Breast epithelium (tissue), 4 donors: ENCODE measurements at places on chromosomes 7 and 10. TPM values are rescaled to one million over a fixed set of nuclear protein-coding genes. Genes with fewer than 3 reads are reported as not detected.

DNA sequence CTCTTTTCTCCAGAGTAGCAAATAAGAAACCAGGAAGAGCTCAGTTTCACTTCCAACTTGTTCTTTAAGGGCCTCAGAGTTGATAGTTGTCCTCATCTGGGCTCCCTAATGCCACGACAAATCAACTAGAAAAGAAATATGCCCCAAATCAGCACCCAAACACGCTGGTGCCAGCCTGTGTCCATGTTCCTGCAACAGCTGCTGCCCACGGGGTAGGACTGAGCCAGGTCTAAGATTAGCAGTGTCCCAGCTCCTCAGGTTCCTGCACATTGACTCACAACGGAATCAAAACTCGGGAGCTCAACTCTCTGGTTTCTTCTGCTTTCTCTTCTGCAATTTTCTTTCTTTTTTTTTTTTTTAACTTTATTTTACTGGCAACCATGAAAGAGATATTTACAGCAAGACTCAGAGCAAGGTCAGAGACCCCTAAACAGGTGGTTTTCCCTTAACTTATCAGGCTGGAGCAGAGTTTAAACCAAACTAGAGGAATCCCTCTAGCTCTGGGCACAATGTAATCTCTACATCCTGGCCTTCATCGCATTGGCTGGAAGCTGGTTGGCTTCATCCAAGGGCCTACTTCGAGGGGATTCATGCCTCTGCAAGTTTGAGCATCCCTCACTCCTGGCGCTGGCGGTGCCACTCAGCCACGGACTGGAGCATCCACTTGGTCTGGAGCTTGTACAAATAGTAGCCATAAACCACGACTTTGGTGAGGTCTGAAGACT is 126.1 kb downstream of the PFKFB3 start:
- no peak overlapping the region for H3K4me3 ChIP-seq
- DNase-seq: no peak
- H3K27ac ChIP-seq: no peak overlapping the region

DNA sequence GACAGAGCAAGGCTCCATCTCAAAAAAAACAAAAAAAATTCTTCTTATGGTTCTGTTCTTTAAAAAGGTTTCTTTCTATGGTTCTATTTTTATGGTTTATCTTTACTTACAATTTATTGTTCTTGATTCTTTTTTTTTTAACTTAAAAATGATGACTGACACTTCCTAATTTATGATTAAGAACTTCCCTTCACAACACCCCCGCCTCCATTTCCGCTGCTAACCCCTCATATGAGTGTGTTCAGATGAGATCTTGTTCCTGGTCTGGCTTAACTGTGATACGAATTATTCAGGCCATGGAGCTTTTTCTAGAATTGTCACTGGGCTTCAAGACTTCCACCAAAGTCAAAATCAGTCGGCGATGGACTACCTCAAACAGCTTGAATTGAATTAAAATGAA is 33.9 kb downstream of the PTER start:
- H3K4me3 ChIP-seq: no peak overlapping the region
- no peak overlapping the region for H3K27ac ChIP-seq
- DNase-seq: no peak
- no peaks in the 10 kb centered on the region for H3K4me1 ChIP-seq
- no peaks in the 10 kb centered on the region for H3K27me3 ChIP-seq
- no peaks in the 10 kb centered on the region for H3K36me3 ChIP-seq

- no peak for DNase-seq
Measured at GRCh38 chr7:128068785-128069184, 37.5 kb upstream of the LRRC4 start.

DNA sequence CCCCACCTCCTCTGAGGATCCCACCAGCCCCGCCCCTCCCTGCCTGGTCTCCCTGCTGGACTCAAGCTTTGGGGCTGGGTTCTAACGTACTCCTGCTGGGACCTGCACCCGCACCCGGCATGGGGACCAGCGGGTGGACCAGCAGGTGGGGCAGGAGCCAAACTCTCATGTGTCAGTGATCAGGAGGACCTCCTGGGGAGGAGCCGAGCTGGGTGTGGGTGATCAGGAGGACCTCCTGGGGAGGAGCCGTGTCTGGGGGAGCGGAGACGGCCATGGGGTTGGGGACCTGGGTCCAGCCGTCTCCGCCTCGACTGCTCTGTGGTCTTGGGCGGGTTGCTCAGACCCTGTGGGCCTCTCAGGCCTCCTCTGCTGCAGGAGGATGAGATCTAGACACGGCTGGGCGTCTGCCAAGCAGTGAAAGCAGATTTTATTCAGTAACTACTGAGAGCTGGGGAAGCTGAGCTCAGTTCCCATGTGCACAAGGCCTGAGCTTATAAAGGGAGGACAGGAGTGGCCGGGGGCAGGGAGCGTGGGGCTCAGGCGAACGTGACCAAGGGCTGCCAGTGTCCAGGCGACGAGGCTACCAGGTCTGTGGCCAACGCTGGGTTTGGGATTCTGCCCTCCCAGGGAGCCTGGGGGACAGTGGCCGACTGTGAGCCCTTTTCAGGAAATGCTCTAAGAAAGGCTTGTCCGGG is 33.6 kb upstream of the UTF1 start:
- DNase-seq: no peak
- no peak overlapping the region for H3K4me3 ChIP-seq
- H3K27ac ChIP-seq: no peak overlapping the region
- no peaks in the 10 kb centered on the region for H3K27me3 ChIP-seq
- no peaks in the 10 kb centered on the region for H3K36me3 ChIP-seq
- H3K4me1 ChIP-seq: no peaks in the 10 kb centered on the region

GRCh38 chr10:8453587-8453986 is 399.1 kb downstream of the GATA3 start:
- H3K4me3 ChIP-seq: no peak overlapping the region
- peak overlapping the region; percentile 83 for H3K27ac ChIP-seq
- H3K36me3 ChIP-seq: no peaks in the 10 kb centered on the region
- H3K27me3 ChIP-seq: no peaks in the 10 kb centered on the region
- DNase-seq: peak; percentile 69
- peaks cover 3% of the 10 kb centered on the region for H3K4me1 ChIP-seq

DNA sequence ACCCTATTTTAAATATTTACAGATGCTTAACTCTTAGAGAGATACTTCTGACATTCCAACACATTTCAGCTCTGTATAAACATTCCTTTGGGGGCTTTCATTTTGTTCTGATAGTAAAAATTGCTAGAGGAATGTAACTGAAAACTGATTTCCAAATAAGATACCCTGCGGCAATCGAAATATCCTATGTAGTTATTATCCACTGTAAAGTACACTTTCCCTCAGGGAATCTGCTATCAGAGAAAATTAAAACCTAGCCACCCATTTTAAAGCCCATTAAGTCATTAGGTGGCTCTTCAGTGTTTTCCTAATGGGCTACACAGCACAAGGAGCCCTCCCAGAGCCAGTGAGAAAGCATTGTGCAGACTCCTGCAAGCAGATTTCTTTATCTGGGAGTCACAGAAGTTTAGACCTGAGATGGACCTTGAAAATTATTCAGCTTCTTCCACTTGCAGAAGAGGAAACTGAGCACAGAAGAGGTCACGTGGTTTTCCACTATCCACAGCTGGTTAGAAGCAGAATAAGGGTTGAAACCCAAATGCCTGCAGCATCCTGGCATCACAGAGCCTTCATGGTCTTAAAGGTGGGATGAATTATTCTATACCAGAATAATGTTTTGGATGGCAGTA is 12.6 kb upstream of the CPVL start:
- DNase-seq: no peak
- H3K27me3 ChIP-seq: no peaks in the 10 kb centered on the region
- no peaks in the 10 kb centered on the region for H3K4me1 ChIP-seq
- no peak overlapping the region for H3K4me3 ChIP-seq

- H3K4me1 ChIP-seq: no peaks in the 10 kb centered on the region
- no peak overlapping the region for H3K27ac ChIP-seq
- H3K36me3 ChIP-seq: no peaks in the 10 kb centered on the region
- no peaks in the 10 kb centered on the region for H3K27me3 ChIP-seq
- no peak overlapping the region for H3K4me3 ChIP-seq
Measured at GRCh38 chr7:44794331-44794730, 2.1 kb upstream of the PPIA start.

GRCh38 chr7:25391295-25391861 is 163.1 kb upstream of the NPVF start:
- H3K27ac ChIP-seq: no peak overlapping the region
- no peak overlapping the region for H3K4me3 ChIP-seq
- H3K27me3 ChIP-seq: no peaks in the 10 kb centered on the region
- DNase-seq: no peak
- no peaks in the 10 kb centered on the region for H3K4me1 ChIP-seq
- H3K36me3 ChIP-seq: no peaks in the 10 kb centered on the region

GRCh38 chr7:11642276-11642675 is 189.7 kb downstream of the THSD7A start:
- DNase-seq: no peak
- H3K27me3 ChIP-seq: no peaks in the 10 kb centered on the region
- no peaks in the 10 kb centered on the region for H3K36me3 ChIP-seq
- no peaks in the 10 kb centered on the region for H3K4me1 ChIP-seq
- H3K4me3 ChIP-seq: no peak overlapping the region

DNA sequence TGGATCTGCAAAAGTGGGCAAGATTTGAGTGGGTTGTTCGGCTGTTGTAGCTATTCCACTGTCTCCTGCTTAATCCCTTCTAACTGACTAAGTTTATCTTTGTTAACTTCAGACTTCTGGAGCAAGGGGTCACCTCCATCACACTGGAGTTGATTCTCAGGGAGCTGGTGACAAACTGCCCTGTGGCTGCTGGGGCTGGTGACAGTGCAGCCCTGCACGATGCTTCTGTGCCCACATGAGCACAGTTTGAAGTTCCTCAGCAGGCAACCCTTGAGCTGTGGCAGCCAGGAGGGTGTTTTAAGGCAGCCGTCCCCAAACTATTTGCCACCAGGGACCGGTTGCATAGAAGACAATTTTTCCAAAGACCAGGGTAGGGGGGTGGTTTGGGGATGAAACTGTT is 40.5 kb downstream of the ADRB1 start:
- DNase-seq: no peak
- H3K4me1 ChIP-seq: no peaks in the 10 kb centered on the region
- H3K4me3 ChIP-seq: no peak overlapping the region
- H3K27ac ChIP-seq: no peak overlapping the region

GRCh38 chr7:945556-946255 is 8.8 kb downstream of the ADAP1 start:
- DNase-seq: peak; percentile 88
- peak overlapping the region; percentile 86 for H3K27ac ChIP-seq
- H3K4me3 ChIP-seq: peak overlapping the region; percentile 42
- H3K27me3 ChIP-seq: no peaks in the 10 kb centered on the region

DNA sequence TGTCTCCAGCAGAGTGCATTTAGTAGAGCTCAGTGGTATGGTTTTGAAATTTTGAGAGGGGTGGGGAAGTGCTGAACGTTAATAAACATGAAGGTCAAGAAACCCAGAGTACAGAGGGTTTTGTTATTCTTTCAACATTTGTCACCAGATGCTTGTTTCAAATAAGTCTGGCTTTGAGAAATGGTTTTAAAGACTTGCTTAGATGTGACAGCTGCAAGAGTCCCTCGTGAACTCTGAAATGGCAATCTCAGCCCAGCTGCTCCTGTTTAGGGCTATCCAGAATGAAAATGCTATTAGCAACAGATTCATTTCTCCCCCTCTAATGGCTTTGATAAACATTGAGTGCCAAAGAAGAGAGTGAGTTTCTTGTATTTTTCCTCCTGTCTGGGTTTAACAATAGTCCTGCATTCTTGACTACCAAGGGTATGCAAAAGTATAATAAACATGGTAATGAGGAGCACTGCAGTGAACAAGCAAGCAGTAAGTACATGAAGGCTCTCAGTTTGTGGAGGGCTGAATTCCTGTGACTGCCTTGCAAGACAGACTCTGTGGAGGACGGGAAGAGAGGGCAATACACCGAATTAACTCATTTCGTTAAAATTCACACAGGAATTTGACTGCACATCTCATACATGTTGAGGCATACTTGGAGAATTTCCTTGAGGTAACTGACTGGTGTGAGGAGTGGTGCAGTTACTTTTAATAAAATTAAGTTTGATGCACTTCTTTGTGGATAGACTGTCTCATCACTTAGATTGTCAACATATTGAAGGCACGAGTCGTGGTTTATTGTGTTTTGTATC is 490.9 kb downstream of the REEP3 start:
- H3K36me3 ChIP-seq: no peaks in the 10 kb centered on the region
- H3K27ac ChIP-seq: no peak overlapping the region
- no peak overlapping the region for H3K4me3 ChIP-seq

- H3K4me1 ChIP-seq: no peaks in the 10 kb centered on the region
- H3K27me3 ChIP-seq: no peaks in the 10 kb centered on the region
- H3K4me3 ChIP-seq: no peak overlapping the region
- no peak for DNase-seq
Measured at GRCh38 chr7:115289971-115290370, 368.1 kb downstream of the MDFIC start.

DNA sequence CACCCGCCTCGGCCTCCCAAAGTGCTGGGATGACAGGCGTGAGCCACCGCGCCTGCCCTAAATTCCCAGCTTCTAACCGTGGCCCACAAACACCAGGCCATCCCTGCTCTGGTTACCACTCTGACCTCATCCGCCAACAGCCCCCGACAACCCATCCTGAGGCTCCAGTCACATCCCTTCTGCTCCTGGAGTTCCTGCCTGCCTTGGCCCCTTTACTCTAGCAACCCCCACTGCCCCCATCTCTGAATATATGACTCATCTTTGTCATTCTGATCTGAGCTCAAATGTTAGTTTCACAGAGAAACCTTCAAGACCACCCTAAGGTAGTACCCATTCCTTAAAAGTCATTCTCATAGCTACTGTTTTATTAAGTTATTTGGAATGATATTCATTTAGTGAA is 26.6 kb downstream of the RHEB start:
- H3K4me3 ChIP-seq: no peak overlapping the region
- no peak for DNase-seq
- no peaks in the 10 kb centered on the region for H3K36me3 ChIP-seq
- H3K4me1 ChIP-seq: no peaks in the 10 kb centered on the region
- H3K27me3 ChIP-seq: no peaks in the 10 kb centered on the region

DNA sequence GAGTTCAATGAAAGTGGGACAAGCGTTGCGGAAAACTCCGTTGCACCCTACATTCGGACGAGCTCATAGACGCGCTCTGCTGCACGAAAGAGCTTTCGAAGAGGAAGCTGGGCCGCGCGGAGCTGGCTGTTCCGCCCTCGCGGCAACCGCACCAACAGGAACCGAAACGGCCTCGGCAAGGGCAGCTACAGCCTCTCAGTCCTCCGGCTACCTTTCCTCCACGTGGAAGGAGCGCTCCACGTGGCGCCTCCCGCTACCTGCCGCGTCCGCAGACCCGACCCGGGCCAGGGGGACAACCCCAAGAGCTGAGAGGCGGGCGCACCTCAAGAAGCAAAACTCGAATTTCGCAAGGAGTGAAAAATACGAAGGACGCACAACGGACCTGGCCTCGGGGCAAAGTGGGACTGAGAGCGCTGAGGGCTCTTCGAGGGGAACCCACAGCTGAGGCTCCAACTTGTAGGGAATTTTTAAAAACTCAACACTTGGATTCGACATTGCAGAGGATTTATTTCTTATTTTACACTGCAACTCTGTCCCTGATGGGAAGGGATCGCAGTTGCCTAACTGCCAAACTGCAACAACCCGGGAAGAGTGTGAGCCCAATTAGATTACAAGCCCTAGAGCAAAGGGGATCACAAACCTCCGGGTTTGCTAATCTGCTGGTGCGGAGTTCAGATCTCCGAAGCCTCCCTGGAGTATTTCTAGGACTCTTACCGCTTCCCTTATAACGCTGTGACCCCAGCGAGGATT is 1.4 kb downstream of the HPSE2 start:
- H3K36me3 ChIP-seq: no peaks in the 10 kb centered on the region
- H3K27me3 ChIP-seq: peaks cover 69% of the 10 kb centered on the region
- H3K27ac ChIP-seq: peak overlapping the region; percentile 90
- H3K4me3 ChIP-seq: peak overlapping the region; percentile 80
- DNase-seq: no peak

MCM7 gene
- 51.7 TPM for total RNA-seq

ZNF239 gene
- 8.5 TPM for total RNA-seq

CAMK1D gene
- total RNA-seq: 4.4 TPM

STRIP2 gene
- 1.9 TPM for total RNA-seq

OLAH gene
- 1.1 TPM for total RNA-seq

CNNM1 gene
- total RNA-seq: 0.64 TPM

MALRD1 gene
- total RNA-seq: 0.96 TPM

GPR15LG gene
- total RNA-seq: not detected

EIF5AL1 gene
- 0.16 TPM for total RNA-seq
